ENCODE measurements at places on chromosomes 13 and 19. TPM values are rescaled to one million over a fixed set of nuclear protein-coding genes. Genes with fewer than 3 reads are reported as not detected.

DNA sequence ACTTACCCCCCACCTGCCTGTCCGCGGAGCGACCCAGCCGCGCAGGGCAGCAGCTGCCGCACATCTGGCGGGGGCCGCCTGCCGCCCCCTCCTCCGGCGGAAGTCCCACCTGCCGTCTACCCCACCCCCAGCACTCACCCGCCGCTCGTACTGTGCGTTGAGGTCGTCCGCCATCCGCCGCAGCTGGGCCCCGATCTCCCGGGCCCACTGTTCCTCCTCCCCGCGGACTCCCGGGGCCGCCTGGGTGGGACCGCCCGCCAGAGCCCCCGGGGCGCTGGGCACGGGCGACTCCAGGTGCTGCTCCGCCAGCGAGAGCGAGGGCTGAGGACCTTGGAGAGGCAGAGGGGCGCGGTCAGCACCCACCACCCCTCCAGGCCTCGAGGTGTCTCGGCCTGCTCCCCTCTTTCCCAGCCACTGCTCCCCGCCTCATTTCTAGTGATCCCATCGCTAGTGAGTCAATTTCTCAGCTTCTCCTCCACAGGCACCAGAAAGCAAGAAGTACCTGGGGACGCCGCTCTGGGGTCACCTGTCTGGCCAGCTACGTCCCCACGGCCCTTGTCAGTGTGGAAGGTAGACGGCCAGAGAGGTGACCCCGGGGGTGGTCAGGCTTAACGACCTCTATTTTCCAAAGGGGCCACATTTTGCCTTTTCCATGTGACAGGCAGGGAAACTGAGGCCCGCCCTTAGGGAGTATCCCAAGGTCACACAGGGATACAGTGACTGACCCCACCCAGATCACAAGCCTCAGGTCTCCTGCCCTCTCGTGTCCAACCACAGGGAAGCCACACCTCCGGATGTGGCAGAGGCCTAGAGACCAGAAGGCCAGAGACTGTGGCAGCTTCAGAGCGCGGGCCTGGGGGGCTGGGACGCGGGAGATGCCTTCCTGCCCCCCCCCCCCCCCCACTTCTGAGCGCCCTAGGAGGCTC, 4.3 kb downstream of the BBC3 start:
- peak; percentile 75 for DNase-seq

DNA sequence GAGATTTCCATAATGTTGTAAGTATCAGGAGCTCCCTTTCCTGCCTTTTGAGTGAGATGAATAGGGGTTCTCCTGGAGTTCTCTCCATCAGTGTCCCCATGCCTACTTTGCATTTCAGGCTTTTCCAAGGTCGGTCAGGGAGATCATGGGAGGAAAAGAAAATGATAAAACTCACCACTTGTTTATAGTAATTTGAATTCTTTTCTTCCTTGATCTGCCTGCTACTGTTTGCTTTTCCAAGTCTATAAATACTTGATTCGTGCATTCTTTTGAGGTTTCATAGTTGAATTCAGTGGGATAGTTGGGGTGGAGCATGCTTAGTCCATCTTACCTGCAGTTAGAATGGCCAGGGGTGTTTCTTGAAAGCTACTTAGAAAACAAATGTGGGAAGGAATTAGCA, 51.5 kb downstream of the PCCA start:
- DNase-seq = no peak

DNA sequence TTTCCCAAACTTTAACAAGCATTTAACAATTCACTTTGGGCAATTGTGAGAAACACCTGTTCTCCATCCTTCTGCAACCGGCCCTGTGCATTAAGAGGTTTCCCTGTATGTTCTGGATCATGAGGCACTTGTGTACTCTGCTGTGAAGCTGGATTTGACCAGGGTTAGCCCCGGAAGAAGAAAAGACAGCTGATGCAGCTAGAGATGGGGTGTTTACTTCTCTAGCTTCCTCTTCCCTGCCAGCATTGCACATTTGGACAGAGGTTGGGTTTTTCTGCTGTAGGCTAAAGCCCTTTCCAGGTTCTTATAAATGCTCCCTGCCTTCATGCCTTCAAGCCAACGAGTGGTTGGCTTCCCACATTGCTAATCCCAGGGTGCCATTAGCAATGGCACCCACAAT, 20.9 kb downstream of the MBD3L2B start:
- DNase-seq = no peak

DNA sequence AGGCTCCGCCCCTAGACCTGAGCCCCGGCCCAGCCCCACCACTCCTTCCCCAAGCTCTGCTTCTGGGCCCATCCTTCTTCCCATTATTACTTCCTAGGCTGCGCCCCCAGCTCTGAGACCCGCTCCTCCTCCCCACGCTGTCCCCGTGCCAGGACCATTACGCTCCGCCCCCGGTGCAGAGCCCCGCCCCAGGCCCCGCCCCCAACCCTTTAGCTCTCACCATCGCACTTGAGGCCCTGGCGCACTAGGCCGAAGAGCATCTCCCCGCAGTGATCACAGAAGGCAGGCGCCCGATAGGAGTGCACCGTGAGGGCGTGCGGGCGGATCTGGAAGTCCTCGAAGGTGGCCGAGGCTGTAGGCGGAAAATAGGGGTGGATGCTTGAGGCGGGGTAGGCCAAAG, 6.2 kb downstream of the PRKD2 start:
- DNase-seq = peak; percentile 94

- no peak for DNase-seq
These were observed 81.1 kb downstream of the COL4A1 start for GRCh38 chr13:110225609-110226574.

GRCh38 chr19:5036698-5037563, 68.0 kb downstream of the KDM4B start:
- no peak for DNase-seq

DNA sequence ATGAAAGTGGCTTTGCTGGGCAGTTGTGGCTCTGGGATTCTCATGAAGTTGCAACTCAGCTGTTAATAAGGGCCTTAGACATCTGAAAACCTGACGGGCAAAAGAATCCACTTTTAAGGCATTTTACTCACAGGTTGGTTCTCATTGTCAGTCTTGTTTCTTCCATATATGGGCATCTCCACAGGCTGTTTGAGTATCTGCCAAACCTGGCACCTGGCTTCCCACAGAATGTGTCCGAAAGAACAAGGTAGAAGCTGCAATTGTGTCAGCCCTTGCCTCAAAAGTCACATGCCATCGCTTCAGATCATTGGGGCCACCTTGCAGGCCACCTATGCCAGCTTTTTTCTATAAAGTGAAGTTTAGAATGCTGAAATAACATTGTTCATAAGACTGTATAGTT, 102.4 kb downstream of the KCTD12 start:
- peak; percentile 51 for DNase-seq

The APOC1 gene
- total RNA-seq = 78.1 TPM

The ITM2B gene
- total RNA-seq = 175 TPM

Data from H9 (cell line).